Neural progenitor cell (in vitro differentiated cells): ENCODE measurements at places on chromosomes 2 and 18.

DNA sequence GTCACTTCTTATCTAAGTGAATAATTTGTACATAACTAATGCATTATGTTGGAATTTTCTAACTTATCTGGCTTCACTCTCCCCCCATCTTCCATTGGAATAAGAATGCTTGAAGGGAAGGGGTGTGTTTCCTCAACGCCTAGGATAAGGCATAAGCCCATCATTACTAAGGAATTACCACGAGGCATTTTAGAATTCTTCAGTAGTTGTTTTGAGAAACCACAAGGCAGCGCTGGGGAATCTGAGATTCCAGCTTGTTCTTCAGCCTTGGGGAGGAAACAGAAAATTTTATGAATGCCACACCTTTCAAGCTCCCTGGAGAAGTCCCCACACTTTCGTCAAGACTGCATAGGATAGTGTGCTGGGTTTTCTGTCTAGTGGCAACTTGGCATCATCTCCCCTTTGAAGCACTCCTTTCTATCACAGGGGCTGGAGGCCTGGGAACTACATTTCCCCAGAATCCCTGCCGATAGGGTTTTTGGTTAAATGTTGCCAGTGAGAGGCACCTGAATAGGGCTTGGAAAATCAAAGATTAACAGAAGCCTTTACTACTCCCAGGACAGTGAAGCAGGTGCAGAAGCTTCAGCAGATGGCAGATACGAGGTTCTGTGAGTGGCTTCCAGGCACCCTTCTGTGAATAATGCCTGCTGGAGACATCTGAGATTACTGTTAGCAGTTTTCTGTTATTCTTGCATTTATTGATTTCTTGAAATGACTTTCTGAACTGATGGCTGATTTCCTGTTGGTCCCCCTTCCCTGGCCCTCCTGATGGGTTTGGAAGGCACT, 192.7 kb upstream of the REV1 start:
- no peaks in the 10 kb centered on the region for H3K27me3 ChIP-seq
- H3K27ac ChIP-seq = no peak overlapping the region
- H3K36me3 ChIP-seq = no peaks in the 10 kb centered on the region
- peaks cover 4% of the 10 kb centered on the region for H3K4me1 ChIP-seq
- no peak overlapping the region for H3K4me3 ChIP-seq
- no peak for DNase-seq

GRCh38 chr2:161131804-161132203, 28.4 kb upstream of the TANK start:
- H3K4me1 ChIP-seq = peaks cover 3% of the 10 kb centered on the region
- H3K4me3 ChIP-seq = no peak overlapping the region
- H3K27me3 ChIP-seq = no peaks in the 10 kb centered on the region
- H3K27ac ChIP-seq = no peak overlapping the region
- H3K36me3 ChIP-seq = no peaks in the 10 kb centered on the region
- DNase-seq = no peak

- H3K4me1 ChIP-seq = no peaks in the 10 kb centered on the region
- H3K4me3 ChIP-seq = no peak overlapping the region
- DNase-seq = no peak
Observed at GRCh38 chr2:27313882-27314645, 5.8 kb upstream of the UCN start.

- DNase-seq = no peak
- no peaks in the 10 kb centered on the region for H3K4me1 ChIP-seq
- H3K27ac ChIP-seq = no peak overlapping the region
- no peaks in the 10 kb centered on the region for H3K27me3 ChIP-seq
- H3K36me3 ChIP-seq = no peaks in the 10 kb centered on the region
Observed at GRCh38 chr2:60028849-60029565, 524.4 kb downstream of the BCL11A start.

DNA sequence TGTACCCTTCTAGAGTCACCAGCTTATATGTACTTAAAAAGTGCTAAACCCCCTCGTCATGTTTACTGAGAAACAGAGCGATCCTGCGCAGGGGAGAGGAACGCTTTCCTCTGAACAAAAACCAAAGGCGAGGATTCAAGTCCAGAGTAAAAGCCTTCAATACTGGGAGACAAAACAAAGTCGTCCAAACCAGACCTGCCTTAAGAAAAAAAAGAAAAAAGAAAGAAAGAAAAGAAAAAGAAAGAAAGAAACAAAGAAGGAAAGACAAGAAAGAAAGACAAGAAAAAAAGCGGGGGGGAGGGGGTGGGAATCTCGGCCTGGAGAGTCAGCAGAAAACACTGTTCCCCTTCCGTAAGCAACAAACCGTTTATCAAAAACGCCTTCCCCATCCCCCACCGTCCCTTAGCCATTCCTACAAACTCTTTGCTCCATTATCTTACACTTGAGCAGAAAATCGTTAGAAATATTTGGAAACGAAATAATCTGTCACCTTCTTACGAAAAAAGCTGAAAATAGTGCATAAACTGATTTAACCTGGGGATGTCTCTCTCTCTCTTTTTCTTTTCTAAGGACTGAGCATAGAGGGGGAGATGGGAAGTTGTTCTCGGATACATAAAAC, 3.3 kb downstream of the PTGR3 start:
- peak; percentile 43 for DNase-seq
- no peaks in the 10 kb centered on the region for H3K36me3 ChIP-seq
- no peak overlapping the region for H3K27ac ChIP-seq
- peaks cover 33% of the 10 kb centered on the region for H3K4me1 ChIP-seq
- peak overlapping the region; percentile 28 for H3K4me3 ChIP-seq
- peaks cover 93% of the 10 kb centered on the region for H3K27me3 ChIP-seq

DNA sequence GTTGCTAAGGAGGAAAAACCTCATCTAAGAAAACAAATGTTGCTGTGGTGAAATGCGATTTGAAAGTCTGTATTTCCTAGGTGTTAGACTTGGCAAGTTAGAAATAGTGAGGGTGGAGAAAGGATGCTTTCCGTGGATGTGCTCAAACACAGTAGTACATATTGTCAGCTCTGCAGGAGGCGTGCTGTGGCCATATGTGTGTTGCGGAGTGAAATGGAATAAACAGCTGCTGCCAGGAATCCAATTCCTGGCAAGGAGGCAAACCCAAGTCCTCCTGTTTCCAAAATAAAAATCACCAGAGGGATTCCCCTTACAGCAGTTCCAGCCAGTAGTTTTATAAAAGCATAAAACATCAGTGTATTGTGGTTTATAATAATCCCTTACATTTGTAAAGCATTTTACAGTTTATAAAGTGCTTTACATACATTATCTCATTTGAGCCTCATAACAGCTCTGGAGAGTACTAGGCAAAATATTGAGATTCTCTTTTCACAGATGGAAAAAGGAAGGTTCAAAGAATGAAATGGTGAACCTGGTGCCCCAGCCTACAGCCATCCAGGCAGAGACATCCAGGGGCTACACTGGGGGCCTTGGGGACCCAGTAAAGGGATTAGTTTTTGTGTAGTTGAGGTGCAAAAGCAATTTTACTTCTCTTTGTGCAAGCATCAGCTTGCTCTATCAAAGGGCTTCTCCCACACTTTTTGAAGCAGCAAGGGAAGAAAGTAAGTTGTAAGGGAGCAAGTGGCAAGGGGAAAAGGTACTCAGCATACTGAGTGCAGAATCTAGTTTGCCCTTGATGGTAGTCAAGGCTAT, 206.0 kb downstream of the AGPS start:
- H3K4me1 ChIP-seq = no peaks in the 10 kb centered on the region
- no peaks in the 10 kb centered on the region for H3K36me3 ChIP-seq
- H3K4me3 ChIP-seq = no peak overlapping the region
- H3K27me3 ChIP-seq = no peaks in the 10 kb centered on the region
- DNase-seq = no peak

GRCh38 chr2:230230087-230230486, 4.6 kb downstream of the SP140 start:
- DNase-seq = no peak
- no peak overlapping the region for H3K4me3 ChIP-seq
- no peaks in the 10 kb centered on the region for H3K27me3 ChIP-seq
- no peaks in the 10 kb centered on the region for H3K4me1 ChIP-seq
- no peak overlapping the region for H3K27ac ChIP-seq

DNA sequence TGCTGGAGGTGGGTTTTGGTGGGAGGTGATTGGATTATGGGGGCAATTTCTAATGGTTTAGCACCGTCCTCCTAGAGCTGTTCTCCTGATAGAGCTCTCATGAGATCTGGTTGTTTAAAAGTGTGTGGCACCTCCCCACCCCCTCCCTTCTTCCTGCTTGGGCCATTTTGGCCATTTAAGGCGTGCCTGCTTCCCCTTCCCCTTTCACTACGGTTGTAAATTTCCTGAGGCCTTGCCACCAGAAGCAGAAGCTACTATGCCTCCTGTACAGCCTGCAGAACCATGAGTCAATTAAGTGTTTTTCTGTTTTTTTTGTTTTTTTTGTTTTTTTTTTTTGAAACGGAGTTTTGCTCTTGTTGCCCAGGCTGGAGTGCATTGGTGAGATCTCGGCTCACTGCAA, 335.7 kb upstream of the HS6ST1 start:
- no peak overlapping the region for H3K4me3 ChIP-seq
- no peaks in the 10 kb centered on the region for H3K36me3 ChIP-seq
- DNase-seq = no peak

DNA sequence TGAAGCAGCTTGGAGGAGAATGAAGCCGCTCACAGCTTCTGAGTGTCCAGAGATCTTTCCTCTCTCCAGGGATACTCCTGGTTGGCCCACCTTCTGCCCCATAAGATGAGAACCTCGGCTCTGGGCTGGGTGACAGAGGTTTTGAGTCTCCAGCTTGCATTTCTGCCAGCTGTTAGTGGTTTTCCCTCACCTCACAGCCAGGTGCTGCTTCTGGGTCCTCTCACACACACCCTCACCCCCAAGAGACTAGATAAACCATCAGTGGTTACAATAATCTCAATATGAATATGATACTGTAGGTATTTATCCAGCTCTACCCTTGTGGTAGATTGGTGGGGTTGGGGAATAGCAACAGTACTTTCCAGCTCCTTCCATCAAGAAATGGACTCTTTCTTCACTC, 161.7 kb upstream of the SIX3 start:
- H3K27ac ChIP-seq = no peak overlapping the region
- H3K36me3 ChIP-seq = no peaks in the 10 kb centered on the region
- peaks cover 13% of the 10 kb centered on the region for H3K27me3 ChIP-seq
- H3K4me3 ChIP-seq = no peak overlapping the region

DNA sequence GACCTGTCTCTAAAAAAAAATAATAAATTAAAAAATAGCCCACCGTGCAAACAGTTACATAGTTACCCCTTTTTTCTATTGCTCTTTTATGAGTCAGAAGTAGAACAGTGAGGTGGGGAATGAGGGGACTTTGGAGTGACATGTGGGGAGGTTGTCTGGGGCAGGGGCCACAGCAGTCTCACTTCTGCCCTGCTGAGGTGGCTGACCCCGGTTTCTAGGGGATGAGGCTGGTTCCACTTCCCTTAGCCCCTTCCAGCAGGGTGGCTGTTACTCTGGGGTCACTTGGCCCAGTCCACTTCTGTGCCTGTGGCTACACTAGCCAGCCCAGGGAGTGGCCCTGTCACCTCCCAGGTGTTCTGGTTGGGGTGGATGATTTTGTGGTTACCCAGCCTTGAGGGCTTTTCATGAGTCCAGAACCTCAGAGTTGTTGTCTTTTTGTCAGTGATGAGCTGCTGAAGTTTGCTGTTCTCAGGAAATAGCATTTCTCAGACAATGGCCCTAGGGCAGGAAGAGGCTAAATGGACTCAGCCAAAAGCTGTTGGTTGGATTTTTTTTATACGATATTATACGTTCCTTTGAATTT, 28.0 kb upstream of the SCLY start:
- H3K4me3 ChIP-seq = no peak overlapping the region
- DNase-seq = no peak
- no peaks in the 10 kb centered on the region for H3K27me3 ChIP-seq

GRCh38 chr2:974054-974453, 23.4 kb downstream of the SNTG2 start:
- no peaks in the 10 kb centered on the region for H3K36me3 ChIP-seq
- no peak overlapping the region for H3K4me3 ChIP-seq
- H3K27me3 ChIP-seq = no peaks in the 10 kb centered on the region
- DNase-seq = no peak

DNA sequence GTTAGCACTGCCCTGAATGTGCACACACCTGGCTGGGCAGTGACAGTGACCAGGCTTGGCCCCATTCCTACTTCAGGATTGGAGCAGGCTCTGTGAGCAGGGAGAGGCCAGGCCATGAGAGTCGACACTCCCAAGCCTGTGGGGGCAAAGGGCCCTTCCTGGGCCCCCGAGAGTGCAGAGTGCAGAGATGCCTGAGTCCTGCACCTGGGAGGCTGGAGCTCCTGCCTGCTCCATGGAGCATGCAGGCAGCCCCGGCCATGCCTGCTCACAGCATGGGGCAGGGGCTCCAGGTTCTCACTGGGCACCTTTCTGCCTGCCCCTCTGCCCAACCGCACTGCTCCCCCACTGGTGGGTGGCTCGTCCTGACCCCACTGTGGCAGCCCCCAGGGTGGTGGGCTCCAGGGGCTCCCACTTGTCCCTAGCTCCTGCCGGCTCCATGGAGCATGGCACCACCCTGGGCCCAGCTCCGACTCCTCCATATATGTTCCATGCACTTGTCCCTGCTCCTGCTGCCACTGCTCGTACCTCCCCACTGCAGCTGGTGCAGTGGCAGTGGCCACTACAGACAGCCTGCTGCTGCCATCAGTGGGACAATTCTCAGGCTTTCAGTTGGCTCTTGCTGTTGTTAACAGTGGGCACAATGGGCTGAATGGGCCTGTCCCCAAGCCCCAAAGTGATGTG, 282.0 kb downstream of the RPRM start:
- DNase-seq = no peak
- H3K27me3 ChIP-seq = no peaks in the 10 kb centered on the region
- no peaks in the 10 kb centered on the region for H3K4me1 ChIP-seq
- no peak overlapping the region for H3K4me3 ChIP-seq
- no peak overlapping the region for H3K27ac ChIP-seq
- no peaks in the 10 kb centered on the region for H3K36me3 ChIP-seq

GRCh38 chr2:3598197-3598910, 3.4 kb downstream of the COLEC11 start:
- no peaks in the 10 kb centered on the region for H3K4me1 ChIP-seq
- no peak for DNase-seq
- no peaks in the 10 kb centered on the region for H3K36me3 ChIP-seq
- no peak overlapping the region for H3K27ac ChIP-seq
- peaks cover 14% of the 10 kb centered on the region for H3K27me3 ChIP-seq

DNA sequence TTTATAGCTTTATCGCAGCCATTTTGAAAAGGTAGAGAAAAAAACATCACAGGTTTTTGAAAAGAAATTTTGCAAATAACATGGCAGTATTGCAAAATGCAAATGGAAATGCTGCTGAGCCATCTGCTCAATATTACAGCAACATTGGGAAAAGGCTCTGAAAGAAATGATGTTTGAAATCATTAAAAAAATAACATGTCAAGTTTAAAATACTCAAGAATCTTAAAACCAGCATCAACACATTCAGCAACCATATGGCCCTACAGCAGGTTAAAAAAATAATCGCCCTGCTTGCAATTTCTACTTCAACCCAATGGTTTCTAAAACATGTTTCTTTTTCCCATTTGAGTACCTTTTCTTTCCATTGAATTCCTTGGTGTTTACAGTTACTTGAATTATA, 289.4 kb downstream of the AFF3 start:
- no peak overlapping the region for H3K27ac ChIP-seq
- no peak overlapping the region for H3K4me3 ChIP-seq
- H3K27me3 ChIP-seq = no peaks in the 10 kb centered on the region
